ENCODE measurements at places on chromosomes 4 and X.

GRCh38 chrX:39753293-39753996 is 344.3 kb downstream of the BCOR start:
- DNase-seq: no peak

DNA sequence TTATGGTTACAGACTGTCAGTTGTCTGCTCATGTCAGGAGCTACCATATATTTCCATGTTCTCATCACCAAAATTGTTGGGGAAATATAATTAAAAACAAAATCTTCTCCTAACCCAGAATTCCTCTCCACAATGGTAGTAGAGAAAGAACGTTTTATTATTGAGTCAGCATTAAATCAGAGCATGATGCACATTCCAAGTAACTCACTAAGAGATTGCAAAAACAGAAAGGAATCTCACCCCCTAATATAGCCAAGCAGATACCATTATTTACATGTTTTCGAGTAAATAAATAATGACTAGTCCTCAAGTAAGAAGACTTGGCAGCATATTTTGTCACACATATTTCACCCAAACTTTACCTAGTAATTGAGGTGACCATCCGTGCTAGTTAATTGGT is 36.2 kb upstream of the ARHGEF6 start:
- no peak for DNase-seq

DNA sequence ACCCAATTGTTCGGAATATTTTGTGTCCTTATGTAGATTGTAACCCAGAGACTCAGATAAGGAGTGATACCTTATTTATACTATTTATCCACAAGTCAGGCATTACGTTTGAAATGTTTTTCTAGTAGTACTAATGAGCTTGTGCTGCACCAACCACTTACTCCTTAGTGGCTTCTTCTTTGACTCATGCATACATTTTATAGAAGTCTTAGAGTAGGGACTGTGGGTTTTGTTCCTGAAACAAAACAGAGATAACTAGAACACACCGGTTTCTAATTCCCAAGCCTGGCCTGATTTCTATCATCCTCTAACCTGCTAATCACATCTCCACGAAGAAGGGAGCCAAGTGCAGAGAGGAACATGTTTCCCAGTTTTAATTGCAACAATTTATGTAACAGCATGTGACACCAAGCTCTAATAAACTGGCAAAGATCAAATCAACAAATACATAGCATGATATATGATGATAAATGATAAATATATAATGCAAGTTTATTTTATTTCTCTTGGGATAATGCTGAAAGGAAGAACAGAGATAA is 32.3 kb downstream of the MGARP start:
- no peak for DNase-seq

GRCh38 chrX:48045410-48046311 is 25.8 kb downstream of the ZNF630 start:
- peak; percentile 8 for DNase-seq

DNA sequence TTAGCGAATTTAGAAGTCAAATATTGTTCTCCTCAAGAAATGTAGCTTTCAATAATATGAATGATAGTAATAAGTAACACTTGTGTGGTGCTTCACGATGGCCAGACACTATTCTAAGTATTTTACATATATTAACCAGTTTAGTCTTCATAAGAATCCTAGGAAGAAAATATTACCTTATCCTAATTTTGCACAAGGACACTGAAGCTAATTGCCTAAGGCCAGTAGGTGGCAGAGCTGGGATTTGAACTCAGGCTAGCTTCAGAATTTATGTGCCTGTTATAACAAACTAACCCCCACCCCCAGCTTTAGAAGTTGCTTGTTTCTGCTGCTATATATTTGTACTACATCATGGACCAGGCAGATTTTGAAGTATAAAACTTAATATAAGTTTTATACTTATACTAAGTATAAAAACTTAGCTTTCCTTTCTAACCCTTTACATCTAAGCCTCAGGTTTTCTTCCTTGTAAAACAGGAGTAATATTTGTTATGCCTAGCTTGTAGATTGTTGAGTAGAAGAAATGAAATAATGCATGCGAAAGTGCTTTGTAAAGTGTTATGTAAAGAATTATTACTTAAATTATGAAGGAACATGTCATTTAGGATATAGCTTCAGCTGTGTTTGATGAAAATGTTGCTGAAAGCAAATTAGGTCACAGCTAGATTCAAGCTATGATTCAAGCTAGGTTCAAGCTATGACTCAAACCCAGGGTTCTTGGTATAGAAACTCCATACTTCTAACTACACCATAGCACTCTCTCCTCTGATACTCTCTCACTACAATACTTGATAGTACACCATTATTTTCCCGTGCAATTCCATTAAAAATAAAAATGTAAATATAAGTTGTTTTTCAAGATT is 4.2 kb upstream of the CDS1 start:
- no peak for DNase-seq

DNA sequence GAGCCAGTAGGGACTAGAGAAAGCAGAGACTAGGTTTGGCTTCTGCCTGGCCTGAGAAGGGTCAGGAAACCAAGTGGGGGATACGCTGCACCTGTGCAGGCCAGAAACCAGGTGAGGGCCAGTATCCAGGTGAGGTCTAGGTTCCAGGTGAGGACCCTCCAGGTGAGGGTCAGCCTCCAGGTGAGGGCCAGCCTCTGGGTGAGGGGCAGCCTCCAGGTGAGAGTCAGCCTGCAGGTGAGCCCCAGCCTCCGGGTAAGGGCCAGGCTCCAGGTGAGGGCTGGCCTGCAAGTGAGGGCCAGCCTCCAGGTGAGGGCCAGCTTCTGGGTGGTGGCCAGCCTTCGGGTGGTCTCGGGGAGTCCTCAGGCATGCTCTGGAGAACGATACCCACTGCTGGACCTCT is 238.8 kb downstream of the USP46 start:
- DNase-seq: no peak

- no peak for DNase-seq
Observed at GRCh38 chr4:183610613-183611012, 48.4 kb downstream of the RWDD4 start.

DNA sequence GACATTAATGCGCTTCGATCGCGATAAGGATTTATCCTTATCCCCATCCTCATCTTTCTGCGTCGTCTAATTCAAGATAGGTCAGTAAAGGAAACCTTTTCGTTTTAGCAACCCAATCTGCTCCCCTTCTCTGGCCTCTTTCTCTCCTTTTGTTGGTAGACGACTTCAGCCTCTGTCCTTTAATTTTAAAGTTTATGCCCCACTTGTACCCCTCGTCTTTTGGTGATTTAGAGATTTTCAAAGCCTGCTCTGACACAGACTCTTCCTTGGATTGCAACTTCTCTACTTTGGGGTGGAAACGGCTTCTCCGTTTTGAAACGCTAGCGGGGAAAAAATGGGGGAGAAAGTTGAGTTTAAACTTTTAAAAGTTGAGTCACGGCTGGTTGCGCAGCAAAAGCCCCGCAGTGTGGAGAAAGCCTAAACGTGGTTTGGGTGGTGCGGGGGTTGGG is 528 bp upstream of the FGF2 start:
- no peak for DNase-seq

Measured in brain pericyte (primary cell).